ENCODE measurements at places on chromosomes 16 and 17.

- no peak for DNase-seq
These were observed 23.1 kb downstream of the B9D1 start for GRCh38 chr17:19339341-19339815.

DNA sequence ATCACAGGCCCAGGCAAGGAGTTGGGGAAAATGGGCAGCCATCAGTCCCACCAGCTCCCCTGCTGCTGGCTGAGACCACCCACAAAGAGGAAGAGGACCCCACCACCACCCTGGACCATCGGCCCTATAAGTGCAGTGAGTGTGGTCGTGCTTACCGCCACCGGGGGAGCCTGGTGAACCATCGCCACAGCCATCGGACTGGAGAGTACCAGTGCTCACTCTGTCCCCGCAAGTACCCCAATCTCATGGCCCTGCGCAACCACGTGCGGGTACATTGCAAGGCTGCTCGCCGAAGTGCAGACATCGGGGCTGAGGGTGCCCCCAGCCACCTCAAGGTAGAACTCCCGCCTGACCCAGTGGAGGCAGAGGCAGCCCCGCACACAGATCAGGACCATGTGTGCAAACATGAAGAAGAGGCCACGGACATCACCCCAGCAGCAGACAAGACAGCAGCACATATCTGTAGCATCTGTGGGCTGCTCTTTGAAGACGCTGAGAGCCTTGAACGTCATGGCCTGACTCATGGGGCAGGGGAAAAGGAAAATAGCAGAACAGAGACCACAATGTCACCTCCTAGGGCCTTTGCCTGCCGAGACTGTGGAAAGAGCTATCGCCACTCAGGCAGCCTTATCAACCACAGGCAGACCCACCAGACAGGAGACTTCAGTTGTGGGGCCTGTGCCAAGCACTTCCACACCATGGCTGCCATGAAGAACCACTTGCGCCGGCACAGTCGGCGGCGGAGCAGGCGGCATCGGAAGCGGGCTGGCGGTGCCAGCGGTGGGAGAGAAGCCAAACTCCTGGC lies 3.6 kb downstream of the ZNF646 start:
- DNase-seq, result no peak

DNA sequence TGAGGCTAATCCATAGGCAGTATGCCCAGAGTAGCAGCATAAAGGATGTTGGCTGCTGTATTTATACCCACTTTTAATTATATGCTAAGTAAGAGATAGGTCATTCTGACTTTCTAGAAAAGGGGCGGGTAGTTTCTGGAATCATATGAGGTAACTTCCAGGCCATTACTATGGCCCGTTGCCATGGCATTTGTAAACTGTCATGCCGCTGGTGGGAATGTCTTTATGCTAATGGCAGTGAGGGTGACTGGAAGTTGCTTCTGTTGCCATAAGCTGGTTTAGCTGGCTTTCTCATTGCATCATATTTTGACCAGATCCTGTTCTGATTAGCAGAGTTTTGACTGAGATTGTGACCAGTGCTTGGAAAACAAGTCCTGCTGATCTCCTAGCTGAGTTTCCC lies 929.6 kb upstream of the CDH8 start:
- DNase-seq, result no peak

GRCh38 chr17:73230088-73230487 lies 31.6 kb downstream of the CPSF4L start:
- no peak for DNase-seq

- no peak for DNase-seq
These were observed 31.4 kb downstream of the YWHAE start for GRCh38 chr17:1368588-1368987.

DNA sequence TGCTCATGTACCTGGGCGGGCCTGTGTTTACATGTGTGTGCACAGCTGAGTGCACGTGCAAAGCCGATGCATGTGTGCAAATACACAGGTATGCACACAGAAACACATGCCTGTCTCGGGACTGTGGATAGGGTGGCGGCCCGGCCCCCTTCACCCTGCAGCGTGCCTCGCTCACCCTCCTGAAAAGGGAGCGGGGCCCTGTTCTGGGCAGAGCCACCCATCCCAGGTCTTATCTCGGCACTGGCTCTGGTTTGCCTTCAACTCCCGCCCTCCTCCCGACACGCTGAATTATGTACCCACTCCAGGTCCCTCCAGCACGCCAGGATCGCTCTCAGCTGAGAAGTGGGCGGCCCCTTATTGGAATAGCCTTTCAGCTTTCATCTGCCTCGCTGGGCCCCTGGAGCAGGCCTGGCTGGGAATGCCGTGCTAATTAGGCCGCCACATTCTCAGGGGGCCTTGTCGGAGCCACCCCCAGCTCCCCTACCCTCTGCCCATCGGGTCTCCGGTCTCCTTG lies 77.8 kb downstream of the RTN4RL1 start:
- no peak for DNase-seq
